Ovary (tissue), 10 donors: ENCODE measurements at places on chromosomes 12 and 14. TPM values are rescaled to one million over a fixed set of nuclear protein-coding genes. Genes with fewer than 3 reads are reported as not detected.

The IAPP gene
- total RNA-seq: not detected

The EP400 gene
- total RNA-seq: 22.4 TPM

The RNF212B gene
- not detected for total RNA-seq

The ENDOU gene
- 0.69 TPM for total RNA-seq

The NXPH4 gene
- not detected for total RNA-seq

The KRT71 gene
- total RNA-seq: not detected

The KLHL33 gene
- total RNA-seq: 0.72 TPM

The PRPH gene
- 0.15 TPM for total RNA-seq

DNA sequence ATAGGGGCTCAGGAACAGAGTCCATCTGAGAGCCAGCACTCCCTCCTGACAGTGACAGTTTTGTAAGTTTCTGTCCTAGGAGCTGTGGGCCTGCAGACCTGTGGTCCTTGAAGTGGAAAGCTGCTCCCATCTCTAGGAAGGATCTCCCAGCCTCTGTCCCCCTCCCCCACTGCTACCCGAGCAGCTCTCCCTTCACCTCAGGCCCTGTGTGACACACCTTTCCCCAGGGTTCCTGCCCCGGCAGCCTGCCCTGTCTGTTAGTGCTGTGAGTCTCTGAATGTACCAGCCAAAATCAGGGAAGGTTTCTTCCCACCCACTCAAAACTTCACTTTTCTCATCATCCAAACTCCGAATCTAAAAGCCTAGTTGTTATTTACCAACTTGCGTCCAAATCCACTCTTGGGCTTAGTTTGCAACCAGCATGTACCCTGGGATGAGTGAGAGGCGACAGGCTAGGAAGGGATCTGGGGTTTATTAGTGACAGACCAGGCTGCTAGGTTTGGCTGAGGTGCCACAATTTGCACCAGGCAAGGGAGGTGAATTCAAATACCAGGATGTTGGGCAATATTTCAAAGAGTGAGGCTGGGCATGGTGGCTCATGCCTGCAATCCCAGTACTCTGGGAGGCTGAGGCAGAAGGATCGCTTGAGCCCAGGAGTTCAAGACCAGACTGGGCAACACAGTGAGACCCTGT, 39.9 kb downstream of the NINJ2 start:
- no peak for DNase-seq

DNA sequence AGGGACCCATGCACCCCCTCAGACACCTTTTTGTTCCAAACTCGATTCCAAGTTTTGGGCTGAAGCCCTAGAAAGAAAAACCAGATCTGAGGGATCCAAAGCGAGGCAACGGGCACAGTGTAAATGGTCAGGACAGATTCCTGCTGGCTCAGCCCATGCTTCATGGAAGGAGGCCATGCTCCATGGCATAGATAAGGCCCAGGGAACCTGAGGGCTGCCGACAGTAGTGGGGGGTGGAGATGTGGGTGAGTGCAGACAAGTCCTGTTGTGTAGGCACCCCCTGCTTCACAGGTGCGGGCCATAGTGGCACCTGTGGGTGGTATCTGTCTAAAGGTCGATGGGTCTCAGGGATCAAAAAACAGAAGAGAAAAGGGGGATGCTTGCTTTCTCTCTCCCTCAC, 42.1 kb downstream of the TNFAIP2 start:
- DNase-seq: no peak

- no peak for DNase-seq
Observed at GRCh38 chr14:85090681-85091080, 439.3 kb upstream of the FLRT2 start.

DNA sequence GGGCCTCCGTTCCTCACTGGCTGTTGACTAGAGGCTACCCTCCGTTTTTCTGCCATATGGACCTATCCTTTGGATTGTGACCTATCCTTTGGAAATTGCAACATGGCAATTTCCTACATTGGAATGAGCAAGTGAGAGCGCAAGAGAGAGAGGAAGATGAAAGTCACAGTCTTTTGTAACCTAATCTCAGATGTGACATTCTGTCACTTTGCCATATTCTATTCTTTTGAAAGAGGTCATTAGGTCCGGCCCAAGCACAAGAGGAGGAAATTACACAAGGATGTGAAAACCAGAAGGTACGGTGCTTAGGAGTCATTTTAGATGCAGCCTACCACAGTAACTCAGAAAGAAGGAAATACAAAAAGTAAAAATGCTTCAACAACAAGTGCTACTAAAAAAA, 47.3 kb upstream of the SRP54 start:
- no peak for DNase-seq

DNA sequence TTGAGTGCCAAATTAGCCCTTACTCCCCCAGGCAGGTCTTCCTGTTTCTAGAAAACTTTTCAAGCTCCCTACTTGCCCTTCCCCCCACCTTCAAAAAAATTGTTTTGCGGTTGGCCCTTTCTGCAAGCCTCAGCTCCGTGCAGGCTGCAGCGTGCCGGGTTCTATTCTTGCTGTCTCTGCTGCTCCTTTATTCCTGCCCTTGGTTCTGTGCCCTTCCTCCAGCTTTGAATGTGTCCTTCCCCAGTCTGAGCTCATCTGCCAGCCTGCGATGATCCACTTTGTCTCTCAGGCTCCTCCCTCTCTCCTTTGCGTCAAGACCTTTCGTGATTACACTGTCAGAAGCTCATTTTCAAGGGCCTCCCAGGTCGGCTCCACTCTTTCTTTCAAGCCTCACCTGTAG, 98.6 kb downstream of the IRF2BPL start:
- no peak for DNase-seq

- no peak for DNase-seq
Observed at GRCh38 chr12:124231980-124232653, 62.8 kb upstream of the RFLNA start.

DNA sequence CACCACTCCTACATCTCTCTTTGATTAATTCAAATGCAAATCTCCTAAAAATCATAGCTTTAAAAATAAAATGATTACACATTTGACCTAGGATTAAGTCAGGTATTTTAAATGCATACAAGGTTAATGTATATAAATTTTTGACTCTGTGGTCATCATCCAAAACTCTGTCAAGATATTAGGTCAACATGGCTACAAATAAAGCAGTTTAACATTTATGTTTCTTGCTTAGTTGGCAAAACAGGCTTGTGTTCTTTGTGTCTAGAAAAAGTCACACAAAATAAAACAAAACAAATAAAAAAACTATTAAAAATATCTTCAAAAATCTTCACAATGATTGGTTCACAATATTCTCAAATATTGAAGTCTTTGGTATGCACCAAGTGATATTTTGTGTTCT, 473.2 kb downstream of the LRFN5 start:
- DNase-seq: no peak

DNA sequence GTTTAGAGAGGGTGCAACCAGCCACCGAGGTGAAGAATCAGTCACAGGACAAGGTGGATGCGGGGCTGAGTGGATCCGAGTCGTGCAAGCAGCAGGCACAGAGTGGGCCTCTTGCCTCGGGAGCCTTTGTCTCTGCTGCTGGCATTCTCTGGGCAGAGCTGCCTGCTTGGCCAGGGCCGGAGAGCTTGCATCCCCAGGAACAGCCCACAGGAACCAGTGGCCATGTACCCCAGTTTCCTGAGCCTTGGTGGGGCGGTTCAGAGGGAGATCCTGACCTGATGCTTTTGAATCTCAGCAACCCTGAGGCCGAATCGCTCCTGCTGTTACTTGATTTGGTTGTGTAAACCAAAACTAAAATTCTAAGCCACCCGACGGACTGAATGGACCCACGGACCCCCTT, 50.1 kb upstream of the EIF5 start:
- DNase-seq: no peak

GRCh38 chr14:91835197-91835919, 32.0 kb downstream of the TC2N start:
- DNase-seq: no peak

- no peak for DNase-seq
Observed at GRCh38 chr14:83864106-83864505, 1665.8 kb upstream of the FLRT2 start.

- peak; percentile 75 for DNase-seq
Observed at GRCh38 chr12:112409064-112409905, at the start of gene RPL6. TSS of gene RPL6 (minus strand) at chr12:112409605. CDS start at chr12:112408656, 949 bp downstream.

DNA sequence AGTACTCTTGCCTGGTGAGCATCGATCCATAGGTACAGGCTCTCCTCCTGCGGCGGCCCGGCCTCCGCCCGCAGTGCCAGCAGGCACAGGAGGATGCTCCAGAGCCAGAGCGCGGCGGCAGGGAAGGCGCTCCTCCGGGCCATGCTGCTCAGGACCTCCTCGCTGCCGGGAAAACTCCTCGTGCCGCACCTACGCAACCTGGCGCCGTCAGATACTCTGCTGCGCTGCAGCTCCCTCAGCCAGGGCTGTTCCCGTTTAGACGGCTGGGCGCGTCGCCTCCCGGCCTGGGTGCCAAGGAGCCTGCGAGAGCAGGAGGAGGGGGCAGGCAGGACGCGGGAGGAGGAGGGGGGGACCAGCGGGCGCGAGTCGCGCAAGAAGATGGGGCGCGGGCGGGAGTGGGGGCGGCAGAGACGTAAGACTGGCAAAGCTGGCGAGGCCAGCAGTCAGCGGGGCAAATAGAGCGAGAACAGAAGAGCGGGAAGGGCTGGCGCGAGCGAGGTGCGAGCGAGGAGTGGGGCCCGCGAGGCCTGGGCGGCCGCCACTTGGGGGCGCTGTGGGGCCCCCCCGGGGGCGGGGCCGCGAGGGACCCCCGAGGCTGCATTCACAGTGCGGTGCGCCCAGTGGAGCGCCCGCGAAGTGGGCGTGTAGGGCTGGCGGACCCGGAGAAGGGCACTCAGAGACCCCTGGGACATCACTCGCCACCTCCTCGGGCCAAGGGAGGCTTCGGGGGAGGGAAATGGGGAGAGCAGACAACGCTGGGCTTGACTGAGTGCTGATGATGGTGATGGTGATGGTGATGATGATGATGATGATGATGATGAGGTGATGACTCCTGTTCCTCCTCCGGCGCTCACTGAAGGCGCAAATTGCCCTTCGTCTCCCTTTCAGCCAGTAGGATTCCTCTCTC, at the start of gene WIF1:
WIF1 (minus strand) TSS at position 257 of the 907 bp plus-strand sequence; CDS start at position 143, 114 bp downstream.
- DNase-seq: no peak

DNA sequence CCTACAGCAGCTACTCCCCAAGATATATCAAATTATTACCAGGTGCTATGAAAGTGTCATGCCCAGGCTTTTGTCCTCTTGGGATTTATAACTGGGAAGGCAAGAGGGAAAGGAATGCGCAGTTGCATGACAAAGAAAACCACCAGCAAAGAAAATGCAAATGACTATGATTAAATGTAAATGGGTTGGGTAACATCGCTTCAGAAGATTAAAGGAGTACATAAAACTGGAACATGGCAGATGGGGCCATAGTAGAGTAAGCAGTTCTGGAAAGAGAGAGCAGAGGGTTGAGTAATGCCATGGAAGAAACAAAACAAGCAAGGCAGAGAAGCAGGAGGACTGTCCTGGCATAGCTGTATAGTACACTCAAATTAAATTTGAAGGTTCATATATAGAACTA, 493.1 kb downstream of the NOVA1 start:
- no peak for DNase-seq

DNA sequence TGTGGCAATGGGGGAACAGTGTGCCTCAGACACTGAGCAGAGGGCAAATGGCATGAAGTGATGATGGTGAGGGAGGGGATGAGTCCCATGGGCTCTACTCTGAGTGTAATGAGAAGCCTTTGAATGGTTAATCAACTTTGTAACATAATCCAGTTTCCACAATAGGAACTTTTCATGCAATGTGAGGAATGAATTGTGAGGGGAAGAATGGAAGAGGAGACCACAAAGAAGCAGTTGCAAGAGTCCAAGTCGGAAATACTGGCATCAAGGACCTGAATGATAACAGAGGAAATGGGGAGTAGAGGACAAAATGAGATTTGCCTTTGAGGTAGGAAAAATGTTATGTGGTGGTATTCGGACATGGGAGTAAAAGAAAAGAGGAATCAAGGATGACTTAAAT, 476.9 kb upstream of the PRICKLE1 start:
- DNase-seq: no peak

DNA sequence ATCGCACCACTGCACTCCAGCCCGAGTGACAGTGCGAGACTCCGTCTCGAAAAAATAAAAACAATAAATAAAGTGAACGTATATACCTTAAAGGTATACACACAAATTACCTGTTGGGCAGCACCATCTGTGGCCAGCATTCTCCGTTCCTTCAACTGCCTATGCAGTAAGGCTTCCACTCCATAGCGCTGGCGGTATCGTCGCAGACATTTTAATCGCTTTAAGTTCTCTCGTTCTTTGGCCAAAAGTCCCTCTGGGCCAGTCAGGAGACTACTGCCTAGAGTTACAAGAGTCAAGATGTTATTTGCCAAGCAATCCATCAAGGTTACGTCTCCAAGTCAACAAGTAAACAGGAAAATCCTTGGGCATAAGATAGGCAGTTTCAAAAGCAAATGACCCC, 13.0 kb downstream of the KANSL2 start:
- no peak for DNase-seq

- DNase-seq: no peak
Observed at GRCh38 chr12:91204421-91204820, 21.8 kb upstream of the DCN start.

DNA sequence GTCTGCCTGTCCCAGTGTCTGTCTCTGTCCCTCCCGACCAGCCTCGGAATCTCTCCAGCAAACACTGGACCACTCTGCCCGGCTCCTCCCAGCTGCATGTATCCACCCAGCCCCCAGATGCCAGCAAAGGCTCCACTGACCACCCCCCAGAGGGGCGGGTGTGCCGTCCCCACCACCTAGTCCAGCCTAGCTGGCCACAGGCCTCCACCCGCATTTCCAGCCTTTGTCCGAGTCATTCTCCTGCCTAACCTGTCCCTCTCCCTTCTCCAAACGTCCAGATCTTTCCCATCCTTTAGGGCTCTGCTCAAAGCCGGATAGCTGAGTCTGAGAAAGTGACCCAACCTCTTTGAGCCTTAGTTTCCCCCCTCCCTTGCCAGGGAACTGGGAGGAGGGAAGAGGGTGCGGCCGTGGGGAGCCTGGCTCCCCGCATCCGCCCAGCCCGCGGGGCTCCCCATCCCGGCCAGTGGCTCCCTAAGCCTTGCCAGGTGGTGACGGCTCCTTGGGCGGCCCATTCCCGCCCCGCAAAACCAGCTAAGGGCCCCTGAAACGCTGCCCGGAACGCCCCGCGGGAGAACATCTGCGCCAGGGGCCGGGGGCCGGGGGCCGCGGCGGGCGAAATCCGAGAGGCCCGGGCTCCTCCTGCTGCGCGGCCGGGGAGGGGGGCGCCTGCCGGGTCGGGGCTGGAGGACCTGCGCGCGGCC, 34.6 kb upstream of the ANKRD9 start:
- no peak for DNase-seq
